ENCODE measurements at places on chromosomes 4 and X.

DNA sequence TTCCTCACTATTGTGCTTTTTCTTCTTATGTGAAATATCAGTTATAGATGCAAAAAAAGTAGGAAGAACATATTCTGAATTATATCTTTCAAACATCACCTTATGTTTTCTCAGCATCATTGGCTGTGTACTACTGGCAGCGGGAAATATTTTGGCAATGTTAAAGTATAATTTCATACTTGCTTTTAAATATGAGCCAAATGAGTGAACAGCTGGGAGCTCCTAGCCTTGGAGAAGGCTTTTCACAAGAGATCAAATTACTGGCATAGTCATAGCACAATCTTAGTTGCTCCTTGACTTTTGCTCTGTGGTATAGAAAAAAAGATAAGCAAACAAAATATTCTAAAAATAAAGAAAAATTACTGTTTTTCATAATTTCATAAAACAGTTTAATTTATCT is 1575.8 kb upstream of the PABPC4L start:
- DNase-seq, result no peak
- no peak overlapping the region for H3K27ac ChIP-seq
- peaks cover 6% of the 10 kb centered on the region for H3K36me3 ChIP-seq
- H3K4me1 ChIP-seq, result peaks cover 3% of the 10 kb centered on the region

DNA sequence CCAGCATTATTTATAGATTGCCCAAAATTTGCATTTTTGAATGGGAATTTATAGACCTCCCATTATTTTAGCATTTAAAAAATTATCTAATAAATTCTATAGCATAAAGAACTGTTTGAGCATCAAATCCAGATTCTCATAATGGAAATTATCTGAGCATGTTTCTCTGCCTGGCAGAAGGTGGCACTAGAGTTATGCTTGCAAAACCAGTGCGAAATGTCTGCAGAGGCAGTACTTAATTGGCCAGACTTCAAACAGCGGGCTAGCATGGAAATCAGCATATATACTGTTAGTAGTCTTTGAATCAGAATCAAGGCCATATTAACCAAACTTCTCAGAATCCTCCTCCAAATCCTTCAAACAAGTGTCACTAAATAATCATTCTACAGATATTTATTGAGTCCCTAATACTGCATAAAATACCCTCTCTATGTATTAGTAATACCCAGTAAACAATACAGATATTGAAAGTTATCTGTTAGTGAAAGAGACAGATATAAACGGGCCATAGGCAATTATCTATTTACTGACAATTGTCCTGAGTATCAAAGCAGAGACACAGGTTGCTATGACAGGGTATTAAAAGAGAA is 78.7 kb upstream of the DCLK2 start:
- H3K4me1 ChIP-seq, result peaks cover 19% of the 10 kb centered on the region
- H3K4me3 ChIP-seq, result no peak overlapping the region
- no peaks in the 10 kb centered on the region for H3K27me3 ChIP-seq
- no peak overlapping the region for H3K27ac ChIP-seq
- no peak for DNase-seq

DNA sequence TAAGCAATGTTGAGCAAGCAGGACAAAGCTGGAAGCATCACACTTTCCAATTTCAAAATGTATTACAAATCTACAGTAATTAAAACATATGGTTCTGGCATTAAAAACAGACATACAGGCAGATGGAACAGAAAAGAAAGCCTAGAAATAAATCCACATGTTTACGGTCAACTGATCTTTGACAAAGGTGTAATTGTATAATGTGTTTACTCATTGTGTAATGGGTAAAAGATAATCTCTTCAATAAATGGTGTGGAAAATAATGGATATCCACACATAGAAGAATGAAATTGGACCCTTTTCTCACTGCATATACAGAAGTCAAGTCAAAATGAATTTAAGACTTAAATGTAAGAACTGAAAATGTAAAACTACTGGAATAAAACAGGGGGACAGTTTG is 394.2 kb downstream of the ANKRD50 start:
- peaks cover 11% of the 10 kb centered on the region for H3K4me1 ChIP-seq
- peaks cover 4% of the 10 kb centered on the region for H3K27me3 ChIP-seq
- H3K27ac ChIP-seq, result no peak overlapping the region
- no peak for DNase-seq

- peak overlapping the region; percentile 68 for H3K27ac ChIP-seq
- no peaks in the 10 kb centered on the region for H3K27me3 ChIP-seq
- peaks cover 20% of the 10 kb centered on the region for H3K4me1 ChIP-seq
- peaks cover 11% of the 10 kb centered on the region for H3K36me3 ChIP-seq
Measured at GRCh38 chr4:145178740-145179280, 1.6 kb downstream of the OTUD4 start.

DNA sequence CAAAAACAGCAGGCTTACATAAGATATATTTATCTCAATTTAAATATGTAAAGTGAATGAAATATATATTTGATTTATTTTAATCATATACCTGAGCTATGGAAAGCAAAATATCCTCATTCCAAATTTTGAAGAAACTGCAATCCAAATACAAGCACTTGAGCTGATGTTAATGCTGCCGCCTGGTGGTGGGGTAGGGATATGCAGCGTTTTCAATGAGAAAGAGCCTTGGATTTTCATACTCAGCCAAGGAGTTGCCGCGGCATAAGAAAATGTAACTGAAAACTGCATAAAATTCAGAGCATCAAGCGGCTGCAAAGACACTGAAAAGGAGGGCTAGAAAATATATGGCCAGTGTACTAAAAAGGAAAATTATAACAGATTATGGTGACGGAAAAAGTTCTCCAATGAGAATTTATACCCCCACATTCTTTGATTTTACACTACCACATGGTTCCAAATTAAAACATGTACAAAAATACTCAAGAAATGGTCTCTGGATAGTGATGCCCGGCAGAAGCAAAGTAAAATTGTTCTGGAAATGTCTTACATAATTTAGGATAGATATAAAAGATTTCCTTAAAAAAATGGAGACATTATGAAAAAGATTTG is 660.3 kb upstream of the PITX2 start:
- peak; percentile 75 for DNase-seq
- H3K4me1 ChIP-seq, result no peaks in the 10 kb centered on the region
- H3K27me3 ChIP-seq, result no peaks in the 10 kb centered on the region
- no peak overlapping the region for H3K27ac ChIP-seq
- no peaks in the 10 kb centered on the region for H3K36me3 ChIP-seq

DNA sequence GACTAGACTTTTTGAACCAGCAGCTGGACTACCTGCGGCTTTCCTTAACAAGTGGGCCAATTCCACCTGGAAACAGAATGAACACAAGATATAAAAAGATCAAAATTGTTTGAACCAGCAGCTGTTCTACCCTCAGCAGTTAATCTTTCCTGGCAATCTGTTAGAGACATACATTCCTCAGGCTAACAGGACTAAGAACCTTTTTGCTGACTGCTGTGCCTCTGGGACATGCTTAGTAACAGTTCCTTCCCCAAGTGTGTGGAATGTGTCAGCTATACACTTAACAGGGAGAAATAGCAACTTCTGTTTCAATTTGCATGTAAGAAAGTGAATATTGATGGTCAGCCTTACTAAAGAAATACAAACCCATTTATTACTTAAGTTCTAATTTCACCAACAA is 554.4 kb downstream of the ARAP2 start:
- H3K36me3 ChIP-seq, result no peaks in the 10 kb centered on the region
- no peaks in the 10 kb centered on the region for H3K4me1 ChIP-seq
- DNase-seq, result no peak
- no peak overlapping the region for H3K27ac ChIP-seq
- no peak overlapping the region for H3K4me3 ChIP-seq

DNA sequence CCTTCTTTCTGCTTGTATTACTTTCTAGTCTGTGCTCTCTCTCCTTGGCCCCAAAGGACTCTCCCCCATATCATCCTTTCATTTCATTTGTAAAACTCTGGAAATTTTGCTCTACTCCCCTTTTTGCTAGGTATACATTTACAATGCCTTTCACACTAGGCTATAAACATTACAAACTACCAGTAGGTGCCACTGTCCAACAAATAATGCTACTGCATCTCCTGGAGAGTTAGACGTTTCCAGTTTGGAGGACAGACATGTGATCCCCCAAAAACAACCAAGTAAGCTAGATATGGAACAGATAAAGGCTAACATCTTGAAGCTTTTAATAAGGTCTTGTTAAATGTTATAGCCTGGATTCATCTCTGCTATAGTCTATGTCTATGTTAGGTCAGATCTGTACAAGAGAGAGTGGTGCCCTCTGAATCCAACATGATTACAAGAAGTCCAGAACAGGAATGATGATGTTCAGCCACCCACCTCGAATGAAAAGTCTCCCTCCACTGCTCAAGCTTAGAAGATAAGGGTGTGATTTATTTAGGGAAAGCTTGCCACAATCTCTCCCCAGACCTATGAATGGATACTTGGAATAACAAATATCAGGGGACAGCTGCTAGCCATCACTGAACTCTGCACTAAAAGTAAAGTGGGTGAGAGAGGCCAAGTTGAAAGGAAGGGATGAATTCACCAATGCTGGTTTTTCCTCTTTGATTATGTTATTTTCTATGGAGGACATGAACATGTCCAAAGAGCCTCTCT is 14.3 kb downstream of the CBR4 start:
- H3K4me1 ChIP-seq, result no peaks in the 10 kb centered on the region
- H3K36me3 ChIP-seq, result peaks cover 49% of the 10 kb centered on the region
- H3K27ac ChIP-seq, result no peak overlapping the region
- no peak overlapping the region for H3K4me3 ChIP-seq
- no peak for DNase-seq
- no peaks in the 10 kb centered on the region for H3K27me3 ChIP-seq

DNA sequence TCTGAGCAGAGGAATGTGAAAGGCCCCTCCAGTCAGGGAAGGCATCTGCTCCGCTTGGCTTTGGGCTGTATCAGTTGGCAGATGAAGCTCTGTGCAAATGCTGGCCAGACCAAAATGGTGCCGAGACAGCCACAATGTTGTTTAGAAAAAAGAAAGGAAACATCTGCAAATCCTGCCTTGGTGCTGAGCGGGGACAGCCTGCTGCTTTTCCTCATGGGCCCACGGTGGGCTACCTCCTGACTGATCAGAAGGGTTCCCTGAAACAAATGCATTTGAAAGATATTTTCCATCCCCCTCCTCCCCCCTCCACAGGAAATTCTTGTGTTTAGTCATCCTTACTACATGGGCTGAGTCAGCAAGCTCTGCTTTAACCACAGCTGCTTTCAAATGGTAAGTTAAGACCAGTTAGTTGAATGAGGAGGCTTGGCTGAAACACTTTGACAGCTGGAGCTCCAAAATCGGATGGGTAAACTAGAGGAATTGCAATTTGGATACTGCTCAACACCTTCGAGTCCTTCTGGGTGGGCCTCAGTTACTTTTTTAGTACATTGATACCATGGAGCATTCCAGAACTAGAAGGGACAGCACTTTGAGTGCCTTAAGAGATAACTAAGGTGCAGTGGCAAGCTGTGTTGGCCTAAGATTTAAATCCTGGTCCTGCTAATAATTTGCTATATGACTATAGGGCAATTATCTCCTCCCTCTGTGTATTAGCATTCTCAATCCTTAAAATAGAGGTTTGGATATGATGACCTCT is 36.0 kb downstream of the PLAC1 start:
- H3K27ac ChIP-seq, result no peak overlapping the region
- peaks cover 18% of the 10 kb centered on the region for H3K4me1 ChIP-seq
- no peaks in the 10 kb centered on the region for H3K27me3 ChIP-seq
- H3K36me3 ChIP-seq, result no peaks in the 10 kb centered on the region
- H3K4me3 ChIP-seq, result no peak overlapping the region

- no peaks in the 10 kb centered on the region for H3K4me1 ChIP-seq
- no peak for DNase-seq
- no peak overlapping the region for H3K27ac ChIP-seq
- H3K27me3 ChIP-seq, result no peaks in the 10 kb centered on the region
Measured at GRCh38 chr4:140944572-140944971, 188.4 kb upstream of the TBC1D9 start.

GRCh38 chr4:84529169-84529751 is 30.2 kb upstream of the NKX6-1 start:
- no peak overlapping the region for H3K4me3 ChIP-seq
- H3K27me3 ChIP-seq, result no peaks in the 10 kb centered on the region
- peaks cover 7% of the 10 kb centered on the region for H3K4me1 ChIP-seq
- H3K27ac ChIP-seq, result no peak overlapping the region
- H3K36me3 ChIP-seq, result peaks cover 3% of the 10 kb centered on the region
- no peak for DNase-seq

DNA sequence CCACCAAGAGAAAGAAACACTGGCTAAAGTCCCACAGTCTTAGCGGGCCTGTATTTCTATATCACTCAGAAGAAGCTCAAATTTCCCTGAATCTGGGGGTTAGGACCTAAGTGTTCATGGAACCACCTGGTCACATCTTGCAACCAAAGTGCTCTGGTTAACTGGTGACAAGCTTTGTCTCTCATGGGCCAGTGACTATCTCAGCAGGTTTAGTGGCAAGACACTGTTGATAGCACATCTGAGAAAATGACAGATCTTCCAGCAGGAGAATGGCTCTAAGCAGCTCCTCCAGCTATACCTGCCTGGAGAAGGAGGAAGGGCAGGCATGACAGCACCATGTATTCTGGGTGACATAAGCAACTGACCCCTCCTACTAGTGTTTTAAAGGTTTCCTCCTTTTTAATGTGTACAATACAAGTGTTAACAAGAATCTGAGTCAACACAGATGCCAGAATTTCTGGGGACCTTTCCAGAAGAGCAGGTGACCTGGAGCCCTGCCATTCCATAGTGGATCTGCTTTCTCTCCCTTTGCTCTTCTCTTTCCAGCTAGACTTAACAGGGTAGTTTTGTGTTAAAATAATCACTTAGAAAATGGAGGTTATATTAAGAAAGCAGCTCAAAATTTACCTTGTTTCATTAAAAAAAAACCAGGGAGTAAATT is 17.3 kb upstream of the QRFPR start:
- H3K27ac ChIP-seq, result no peak overlapping the region
- no peaks in the 10 kb centered on the region for H3K4me1 ChIP-seq
- H3K27me3 ChIP-seq, result no peaks in the 10 kb centered on the region

- no peaks in the 10 kb centered on the region for H3K36me3 ChIP-seq
- no peak for DNase-seq
- no peak overlapping the region for H3K27ac ChIP-seq
Measured at GRCh38 chr4:113112338-113112978, 63.0 kb downstream of the ANK2 start.

DNA sequence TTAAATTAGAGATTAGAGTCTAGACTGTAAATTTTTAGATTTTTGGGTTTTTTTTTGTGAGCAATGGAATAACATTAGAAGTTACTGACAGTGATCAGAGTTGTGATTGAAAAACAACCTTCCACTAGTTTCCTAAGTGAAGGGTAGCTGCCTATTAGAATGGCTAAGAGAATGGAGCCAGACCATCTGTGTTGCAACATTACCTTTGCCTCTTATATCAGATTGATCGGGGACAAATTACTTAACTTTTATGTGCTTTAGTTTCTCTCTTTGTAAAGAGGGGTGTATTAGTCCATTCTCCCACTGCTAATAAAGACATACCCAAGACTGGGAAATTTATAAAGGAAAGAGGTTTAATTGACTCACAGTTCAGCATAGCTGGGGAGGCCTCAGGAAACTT is 12.5 kb upstream of the PI4K2B start:
- H3K27me3 ChIP-seq, result peaks cover 15% of the 10 kb centered on the region
- H3K36me3 ChIP-seq, result peaks cover 38% of the 10 kb centered on the region
- H3K4me3 ChIP-seq, result no peak overlapping the region

- H3K36me3 ChIP-seq, result no peaks in the 10 kb centered on the region
- no peak overlapping the region for H3K4me3 ChIP-seq
- H3K27me3 ChIP-seq, result no peaks in the 10 kb centered on the region
- H3K4me1 ChIP-seq, result peaks cover 10% of the 10 kb centered on the region
- DNase-seq, result no peak
- H3K27ac ChIP-seq, result 0 out of 2 replicates have a peak overlapping the region, but pooled peaks have one; percentile 49
Measured at GRCh38 chrX:109049416-109049815, 313.1 kb upstream of the IRS4 start.

- no peak overlapping the region for H3K27ac ChIP-seq
- no peak for DNase-seq
- H3K4me3 ChIP-seq, result no peak overlapping the region
- H3K4me1 ChIP-seq, result no peaks in the 10 kb centered on the region
- peaks cover 17% of the 10 kb centered on the region for H3K36me3 ChIP-seq
Measured at GRCh38 chr4:103982454-103982853, 262.7 kb upstream of the TACR3 start.

GRCh38 chrX:37407736-37408135 is 58.6 kb downstream of the PRRG1 start:
- H3K4me1 ChIP-seq, result peaks cover 25% of the 10 kb centered on the region
- H3K27ac ChIP-seq, result no peak overlapping the region

All from WTC11 (cell line).